ENCODE measurements at places on chromosomes 1 and 21.
A peak's percentile ranks its signal among the peaks of the same experiment; 100 is the strongest.

DNA sequence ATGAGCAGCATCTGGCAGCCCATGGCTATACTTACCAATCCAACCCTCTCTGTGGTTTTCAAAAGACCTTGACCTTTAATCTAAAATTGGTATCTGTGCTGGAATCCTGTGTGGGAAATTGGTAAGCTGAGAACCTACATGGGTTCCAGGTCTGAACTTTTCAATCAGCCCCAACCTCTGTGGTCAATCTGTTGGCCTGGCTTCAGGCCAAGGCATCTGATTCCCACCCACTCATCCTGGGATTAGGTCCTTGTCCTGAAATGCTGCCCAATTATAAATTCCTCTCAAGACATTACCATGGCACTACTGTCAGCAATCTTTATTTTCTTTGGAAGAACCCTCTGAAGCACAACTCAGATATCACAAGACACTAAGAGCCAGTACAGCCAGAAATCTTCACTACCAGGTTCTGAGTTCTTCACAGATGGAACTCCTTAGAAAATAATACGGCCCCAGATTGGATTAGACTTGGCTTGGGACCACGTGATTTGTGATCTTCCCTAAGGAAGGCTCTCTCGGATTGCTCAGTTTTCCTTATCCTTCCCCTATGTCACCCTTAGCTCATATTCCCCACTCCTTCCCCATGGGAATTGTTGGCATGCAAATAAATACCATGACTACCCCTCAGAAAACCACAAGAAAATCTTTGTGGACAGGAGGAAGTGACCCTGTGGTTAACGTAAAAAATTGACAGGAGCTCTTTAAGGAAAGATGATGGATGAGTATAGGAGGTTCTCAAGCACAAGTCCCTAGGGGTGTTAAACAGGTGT lies 207.9 kb upstream of the ST6GALNAC5 start:
- DNase-seq = no peak

GRCh38 chr1:235628316-235629005 lies 21.1 kb downstream of the GNG4 start:
- no peak for DNase-seq

DNA sequence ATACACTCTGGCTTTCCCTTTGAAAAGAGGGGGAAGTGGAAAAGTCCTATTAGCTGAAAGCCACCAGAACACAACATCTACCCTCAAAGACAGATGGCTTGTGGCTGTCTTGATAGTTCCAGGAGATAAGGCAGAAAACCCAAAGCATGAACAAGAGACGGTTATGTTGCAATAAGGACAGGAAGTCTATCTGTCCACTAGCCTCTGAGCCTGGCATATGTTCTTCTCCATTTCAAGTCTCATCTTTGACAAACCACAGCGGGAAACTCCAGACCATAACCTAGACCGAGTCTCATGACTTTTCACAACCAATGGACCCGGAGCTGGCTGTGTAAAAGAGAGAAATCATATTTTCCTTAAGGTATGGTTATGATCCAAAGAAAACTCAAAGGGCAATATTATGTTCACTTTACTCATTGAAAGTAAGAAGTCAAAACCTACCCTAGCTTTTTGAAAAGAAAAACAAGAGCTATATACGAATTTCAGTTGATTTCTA lies 33.8 kb downstream of the DUSP10 start:
- no peak for DNase-seq

DNA sequence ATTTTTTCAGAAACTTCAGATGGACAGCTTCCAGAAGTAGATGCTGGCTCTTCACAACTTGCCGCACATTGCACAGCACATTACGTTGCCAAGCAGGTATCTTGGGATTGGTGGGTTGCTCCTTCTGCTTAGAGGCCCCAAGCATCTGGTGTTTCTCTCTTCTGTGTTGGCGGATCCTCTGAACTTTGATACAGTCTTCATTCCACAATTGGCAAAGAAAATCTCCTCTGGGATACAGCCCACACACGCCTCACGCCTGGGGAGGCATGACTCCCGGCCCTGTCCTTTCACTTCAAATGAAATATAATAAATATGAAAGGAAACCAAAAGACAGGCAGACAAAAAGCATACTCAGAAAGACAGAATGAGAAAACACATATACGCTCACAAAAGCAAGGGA lies 72.3 kb upstream of the PPP2R5A start:
- no peak for DNase-seq

- no peak for DNase-seq
These were observed 4.2 kb upstream of the IL19 start for GRCh38 chr1:206766251-206766856.

GRCh38 chr1:52426371-52426770 lies 22.0 kb downstream of the PRPF38A start:
- DNase-seq = no peak

DNA sequence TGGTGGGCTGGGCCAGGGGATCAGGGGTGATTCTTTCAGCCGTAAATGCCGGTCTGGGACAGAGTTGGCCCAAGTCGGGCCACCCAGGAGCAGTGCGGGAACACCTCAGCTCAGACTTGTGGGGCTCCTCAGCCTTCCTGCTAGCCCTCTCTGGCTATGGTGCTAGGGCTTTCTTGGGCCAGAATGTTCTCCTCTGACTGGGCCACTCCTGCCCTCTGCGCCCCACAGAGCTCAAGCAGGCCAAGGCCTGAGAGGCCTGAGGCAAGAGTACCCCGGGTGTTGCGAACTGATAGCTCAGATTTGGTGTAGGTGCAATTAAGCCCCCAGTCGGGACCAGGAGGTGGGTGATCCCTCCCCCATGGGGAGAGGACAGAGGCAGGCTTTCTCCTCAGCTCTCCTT lies 51.8 kb downstream of the LGR6 start:
- peak; percentile 10 for DNase-seq

All from H9 (cell line).